ENCODE measurements at places on chromosomes 7 and 10. TPM values are rescaled to one million over a fixed set of nuclear protein-coding genes. Genes with fewer than 3 reads are reported as not detected.

Gene MTPN
- total RNA-seq = 124 TPM

Gene PPP1R3A
- not detected for total RNA-seq

Gene TAC1
- total RNA-seq = not detected

Gene SLC18A3
- total RNA-seq = not detected

Gene SPDYE2B
- not detected for total RNA-seq

Gene ARMC10
- 27.7 TPM for total RNA-seq

Gene HECW1
- 2.3 TPM for total RNA-seq

Gene FXYD4
- not detected for total RNA-seq

Gene CNPY1
- total RNA-seq = not detected

Gene CFAP69
- 6.1 TPM for total RNA-seq

Gene SYNPO2L
- not detected for total RNA-seq

Gene PLXDC2
- total RNA-seq = 3.0 TPM

Gene CCDC146
- 2.2 TPM for total RNA-seq
